ENCODE measurements at places on chromosomes 16 and 17.

DNA sequence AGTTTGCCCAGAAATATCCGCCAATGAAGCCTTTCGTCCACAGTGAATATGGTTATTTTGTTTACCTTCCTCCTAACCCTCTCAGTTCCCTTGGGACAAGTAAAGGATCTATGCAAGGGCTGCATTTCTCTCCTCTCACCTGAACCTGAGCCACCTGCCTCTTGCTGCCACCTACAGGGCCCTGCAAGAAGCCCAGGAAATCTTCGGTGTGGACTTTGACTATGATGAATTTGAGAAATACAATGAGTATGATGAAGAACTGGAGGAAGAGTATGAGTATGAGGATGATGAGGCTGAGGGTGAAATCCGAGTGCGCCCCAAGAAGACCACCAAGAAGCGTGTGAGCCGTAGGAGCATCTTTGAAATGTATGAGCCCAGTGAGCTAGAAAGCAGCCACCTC is 14.0 kb downstream of the SUPT6H start:
- DNase-seq = no peak

DNA sequence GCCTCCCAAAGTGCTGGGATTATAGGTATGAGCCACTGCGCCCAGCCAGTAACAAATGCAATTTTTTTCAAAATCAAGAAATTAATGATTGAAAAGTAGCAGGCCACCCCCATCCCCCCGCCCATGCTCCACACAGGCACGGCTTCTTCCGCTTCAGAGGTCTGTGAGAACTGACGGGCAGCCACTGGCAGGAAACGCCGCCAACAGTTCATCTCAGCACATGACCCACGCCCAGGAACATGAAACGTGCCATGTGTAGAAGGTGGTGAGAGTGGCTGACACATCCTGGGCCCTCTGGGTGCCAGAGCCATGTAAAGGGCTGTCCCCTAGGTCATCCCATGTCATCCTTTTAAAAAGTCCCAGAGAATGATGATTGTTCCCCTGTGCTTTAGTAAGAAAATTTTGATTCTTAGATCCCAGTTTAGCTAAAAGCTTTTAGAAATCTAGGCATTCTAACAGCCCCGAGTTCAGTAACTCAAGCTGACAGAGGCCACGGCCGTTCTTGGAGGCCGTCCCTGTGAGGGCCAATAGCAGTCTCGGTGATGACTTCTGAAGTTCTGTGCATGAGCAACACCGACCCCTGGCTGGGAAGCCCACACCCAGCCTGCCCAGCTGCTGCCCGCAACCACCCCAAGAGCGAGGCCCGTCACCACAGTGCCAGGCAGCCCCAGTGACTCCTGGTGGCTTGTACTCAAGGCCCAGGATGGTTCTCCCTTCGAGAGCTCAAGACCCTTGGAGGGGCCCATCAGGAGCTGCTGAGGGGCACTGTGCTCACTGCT is 52.1 kb downstream of the KLHDC4 start:
- DNase-seq = no peak

GRCh38 chr17:72617557-72617956 is 474.9 kb downstream of the SLC39A11 start:
- DNase-seq = no peak

DNA sequence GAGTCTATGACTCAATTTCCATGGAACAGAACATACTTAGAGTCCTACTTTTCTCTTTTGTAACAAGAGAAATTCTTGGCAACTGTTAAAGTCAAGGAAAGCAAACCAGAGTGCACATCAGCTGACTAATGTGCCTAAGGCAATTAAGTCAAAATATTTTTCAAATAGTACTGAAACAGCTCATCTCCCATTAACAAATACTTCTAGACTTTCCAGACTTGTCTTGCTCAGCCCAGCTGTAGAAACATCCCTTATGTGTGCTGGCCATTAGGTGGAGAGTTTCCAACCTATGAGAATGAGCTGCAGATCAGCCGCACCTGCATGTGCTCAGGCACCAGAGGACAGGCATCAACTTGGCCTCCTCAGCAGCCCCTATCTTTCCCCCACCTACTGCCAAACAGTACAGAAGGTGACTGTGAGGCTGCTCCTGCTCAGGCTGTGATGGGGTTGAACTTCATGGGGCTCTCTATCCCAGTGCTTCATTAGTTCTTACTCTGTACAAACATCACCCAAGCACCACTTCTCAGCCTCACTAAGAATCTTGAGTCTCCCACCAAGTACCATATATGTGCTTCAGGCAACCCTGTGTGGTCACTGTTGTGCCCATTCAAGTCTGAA is 32.2 kb downstream of the TEX2 start:
- DNase-seq = no peak

DNA sequence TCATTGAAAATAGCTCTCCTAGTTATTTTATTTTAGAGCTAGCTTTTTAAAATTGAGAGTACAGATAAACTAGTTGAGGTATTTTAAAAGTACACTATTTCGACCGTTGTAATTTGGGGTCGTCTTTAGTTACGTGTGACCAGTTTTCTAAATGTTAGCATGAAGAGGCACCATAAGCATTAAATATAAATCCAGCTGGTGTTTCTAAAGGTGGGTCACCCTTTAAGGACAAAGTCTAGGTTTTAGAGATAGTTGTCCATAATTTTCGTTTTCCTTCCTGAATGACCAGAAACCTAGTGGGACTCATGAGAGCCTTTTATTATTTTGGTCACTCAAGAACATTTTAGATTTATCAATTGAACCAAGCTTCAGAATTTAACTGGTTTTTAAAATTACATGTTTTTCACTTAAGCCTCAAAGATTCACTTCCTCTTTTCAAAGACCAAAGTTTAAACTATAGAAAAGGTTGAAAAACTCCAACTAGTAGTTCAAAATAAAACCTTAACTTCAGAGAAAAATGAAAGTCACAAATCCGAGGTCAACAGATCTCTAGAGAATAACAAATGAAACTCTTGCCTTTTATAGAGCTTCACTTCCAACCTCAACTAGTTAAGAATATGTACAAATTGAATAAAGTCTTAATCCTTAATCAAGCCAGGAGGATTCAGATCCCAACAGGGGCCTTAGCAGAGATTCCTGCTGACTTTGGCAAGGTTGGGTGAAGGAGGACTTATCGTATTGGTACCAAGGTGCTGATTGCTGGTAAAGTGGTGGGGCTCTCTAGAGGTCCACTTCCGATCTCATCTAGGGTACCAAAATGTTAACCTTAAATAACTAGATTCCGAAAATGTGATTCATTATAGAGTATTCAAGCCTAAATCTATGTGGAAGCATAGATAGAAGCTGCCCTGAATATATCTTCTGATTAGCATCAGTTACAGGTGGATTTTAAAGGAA is 32.5 kb downstream of the PHKB start:
- DNase-seq = no peak

Measured in iPS-NIHi11 (cell line).